ENCODE measurements at places on chromosomes 6 and 20. TPM values are rescaled to one million over a fixed set of nuclear protein-coding genes. Genes with fewer than 3 reads are reported as not detected.

The OR2B2 gene
- not detected for total RNA-seq

DNA sequence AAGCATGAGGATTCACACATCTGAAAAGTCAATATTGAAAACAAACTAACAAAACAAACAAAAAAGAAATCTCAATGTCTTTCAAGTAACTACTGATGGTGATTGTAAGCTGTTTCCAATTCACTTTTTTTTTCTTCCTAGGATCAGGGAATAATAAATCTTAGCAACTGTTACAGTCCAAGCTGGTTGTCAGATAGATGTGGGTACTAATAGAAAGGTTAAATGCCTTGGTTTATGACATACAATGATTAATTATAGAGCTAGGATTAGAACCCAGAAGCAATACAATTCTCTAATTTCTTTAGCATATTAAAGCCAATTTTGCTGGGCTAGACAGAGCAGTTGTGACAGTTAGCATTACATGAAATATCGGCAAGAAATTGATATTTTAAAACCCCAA is 1301.6 kb downstream of the EPHA7 start:
- DNase-seq, result no peak
- H3K4me1 ChIP-seq, result no peaks in the 10 kb centered on the region
- no peak overlapping the region for H3K27ac ChIP-seq
- no peaks in the 10 kb centered on the region for H3K27me3 ChIP-seq
- no peak overlapping the region for H3K4me3 ChIP-seq

- no peaks in the 10 kb centered on the region for H3K27me3 ChIP-seq
- H3K4me3 ChIP-seq, result no peak overlapping the region
- no peak for DNase-seq
- H3K27ac ChIP-seq, result peak overlapping the region; percentile 66
- peaks cover 32% of the 10 kb centered on the region for H3K4me1 ChIP-seq
Measured at GRCh38 chr6:4942673-4943009, 61.2 kb downstream of the RPP40 start.

GRCh38 chr6:34373511-34373910 is 19.0 kb downstream of the NUDT3 start:
- H3K4me3 ChIP-seq, result no peak overlapping the region
- DNase-seq, result no peak
- no peak overlapping the region for H3K27ac ChIP-seq
- H3K27me3 ChIP-seq, result no peaks in the 10 kb centered on the region

GRCh38 chr20:884983-885952 is 30.9 kb downstream of the ANGPT4 start:
- no peak for DNase-seq

DNA sequence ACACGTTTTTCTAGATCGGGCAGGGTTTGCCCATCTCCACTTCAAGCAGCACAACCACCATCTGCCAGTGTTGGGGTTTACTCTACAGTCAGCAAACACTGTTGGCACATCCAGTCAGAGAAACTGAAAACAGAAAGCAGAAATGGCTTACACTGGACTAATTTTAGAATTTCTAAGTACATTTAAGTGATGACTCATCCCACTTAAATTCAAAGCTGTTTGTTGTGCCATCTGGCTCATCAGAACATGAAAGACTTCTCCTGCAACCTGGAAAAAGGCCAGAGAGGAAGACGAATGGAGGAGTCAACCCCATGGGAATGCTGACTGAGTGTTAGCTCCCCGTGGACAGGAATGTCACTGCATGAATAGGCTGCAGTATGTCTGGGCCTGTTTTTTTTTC is 21.8 kb downstream of the FAM209B start:
- H3K36me3 ChIP-seq, result no peaks in the 10 kb centered on the region
- peak overlapping the region; percentile 76 for H3K27ac ChIP-seq
- peaks cover 27% of the 10 kb centered on the region for H3K4me1 ChIP-seq
- H3K4me3 ChIP-seq, result peak overlapping the region; percentile 25

GRCh38 chr20:57473246-57474048 is 51.5 kb downstream of the CTCFL start:
- H3K27ac ChIP-seq, result no peak overlapping the region
- DNase-seq, result no peak
- peaks cover 89% of the 10 kb centered on the region for H3K27me3 ChIP-seq
- H3K4me3 ChIP-seq, result no peak overlapping the region

GRCh38 chr6:31582230-31582643 is at the start of gene LTB:
Gene LTB, minus strand, starts transcription at chr6:31582424. Its CDS starts 7 bp downstream, at chr6:31582417.
- H3K4me3 ChIP-seq, result peak within 1 kb of the TSS; percentile 71
- H3K27ac ChIP-seq, result no peak within 1 kb of the TSS
- H3K36me3 ChIP-seq, result no peaks in the 10 kb centered on the region
- H3K4me1 ChIP-seq, result 0 out of 2 replicates have a peak, but pooled peaks cover 5% of the 10 kb centered on the region
- H3K27me3 ChIP-seq, result no peaks in the 10 kb centered on the region

The COX7A2 gene
- 524 TPM for total RNA-seq

The KIAA1755 gene
- 0.30 TPM for total RNA-seq

DNA sequence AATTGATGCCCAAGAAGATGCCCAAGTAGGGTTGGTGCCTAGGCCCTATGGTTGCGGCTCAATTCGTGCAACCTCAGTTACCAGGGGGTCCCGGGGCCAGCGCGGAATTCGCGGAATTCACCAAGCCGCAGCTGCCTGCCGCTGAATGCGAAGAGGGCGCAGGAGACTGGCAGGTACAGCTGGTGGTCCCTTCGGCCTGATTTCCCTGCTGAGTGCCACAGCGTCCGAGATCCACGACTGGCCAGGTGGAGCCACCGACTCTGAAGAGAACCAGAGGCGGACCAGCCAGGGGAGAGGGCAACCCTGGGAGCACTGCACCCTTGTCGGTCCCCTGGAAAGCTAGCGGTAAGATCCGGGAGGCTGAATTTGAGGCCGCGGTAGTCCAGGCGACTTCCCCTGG is 6.8 kb upstream of the TFAP2D start:
- H3K36me3 ChIP-seq, result no peaks in the 10 kb centered on the region
- DNase-seq, result no peak
- peaks cover 7% of the 10 kb centered on the region for H3K27me3 ChIP-seq
- H3K27ac ChIP-seq, result no peak overlapping the region
- H3K4me1 ChIP-seq, result no peaks in the 10 kb centered on the region

DNA sequence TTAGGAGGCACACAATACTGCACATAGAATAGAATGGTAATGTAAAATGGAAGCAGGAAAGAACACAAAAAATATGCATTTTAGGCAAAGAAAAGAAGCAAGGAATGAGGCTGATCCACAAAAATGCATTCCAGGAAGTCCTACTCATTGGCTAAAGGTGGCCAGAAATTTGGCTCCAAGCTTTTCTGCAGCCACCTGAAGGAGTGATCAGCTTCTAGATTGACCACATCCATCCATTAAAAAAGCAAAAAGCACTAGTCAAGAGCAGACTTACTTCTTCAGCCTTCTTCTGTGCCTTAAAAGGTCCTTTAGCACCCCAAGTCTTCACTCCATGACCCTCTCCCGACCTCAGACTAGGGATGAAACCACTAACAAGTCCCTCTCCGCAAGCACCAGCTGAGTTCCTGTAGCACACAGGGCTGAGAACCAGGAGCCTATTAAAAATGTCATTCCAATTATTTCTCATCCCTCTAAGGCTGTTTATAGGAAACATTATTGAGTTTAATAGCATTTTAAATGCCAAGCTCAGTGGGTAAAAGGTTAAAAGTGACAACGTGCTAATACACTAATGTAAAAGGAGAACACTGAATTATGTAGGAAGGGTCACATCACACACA is 36.5 kb downstream of the TRAM2 start:
- H3K4me3 ChIP-seq, result no peak overlapping the region
- H3K27ac ChIP-seq, result no peak overlapping the region
- no peak for DNase-seq
- peaks cover 10% of the 10 kb centered on the region for H3K4me1 ChIP-seq
- H3K36me3 ChIP-seq, result no peaks in the 10 kb centered on the region
- H3K27me3 ChIP-seq, result no peaks in the 10 kb centered on the region

- no peak overlapping the region for H3K4me3 ChIP-seq
- no peaks in the 10 kb centered on the region for H3K27me3 ChIP-seq
- peaks cover 11% of the 10 kb centered on the region for H3K36me3 ChIP-seq
- H3K4me1 ChIP-seq, result no peaks in the 10 kb centered on the region
- DNase-seq, result no peak
Measured at GRCh38 chr20:38937978-38938473, 11.8 kb downstream of the FAM83D start.

The IPCEF1 gene
- 0.57 TPM for total RNA-seq

GRCh38 chr6:160428069-160428430 is 79.9 kb downstream of the SLC22A3 start:
- peaks cover 12% of the 10 kb centered on the region for H3K4me1 ChIP-seq
- H3K4me3 ChIP-seq, result no peak overlapping the region
- no peaks in the 10 kb centered on the region for H3K27me3 ChIP-seq
- H3K36me3 ChIP-seq, result no peaks in the 10 kb centered on the region

DNA sequence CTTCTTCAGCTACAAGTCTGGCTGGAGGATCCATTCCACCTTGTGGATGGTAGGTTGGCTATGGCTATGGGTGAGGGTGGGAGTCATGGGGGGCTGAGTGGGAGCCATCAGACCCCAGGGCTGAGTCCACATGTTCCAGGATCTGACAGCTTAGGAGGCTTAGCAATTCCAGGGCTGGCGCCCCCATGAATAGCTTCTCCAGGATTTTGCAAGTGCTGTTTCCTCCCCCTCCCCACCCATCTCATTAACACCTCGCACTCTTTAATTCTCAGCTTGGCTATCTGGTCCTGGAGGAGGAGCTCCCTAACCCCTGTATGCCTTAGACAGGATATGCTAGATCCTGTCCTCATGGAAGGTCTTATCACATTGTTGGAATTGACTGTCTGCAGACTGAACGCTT is 39.0 kb upstream of the ANGPT4 start:
- no peak for DNase-seq
- no peak overlapping the region for H3K27ac ChIP-seq
- no peaks in the 10 kb centered on the region for H3K4me1 ChIP-seq
- no peaks in the 10 kb centered on the region for H3K36me3 ChIP-seq
- no peak overlapping the region for H3K4me3 ChIP-seq

The UNC93A gene
- not detected for total RNA-seq

GRCh38 chr20:23135449-23136420 is 49.6 kb upstream of the CD93 start:
- no peaks in the 10 kb centered on the region for H3K36me3 ChIP-seq
- H3K27ac ChIP-seq, result peak overlapping the region; percentile 99
- DNase-seq, result no peak
- no peak overlapping the region for H3K4me3 ChIP-seq
- no peaks in the 10 kb centered on the region for H3K27me3 ChIP-seq

GRCh38 chr6:42404484-42404883 is 47.2 kb downstream of the TRERF1 start:
- H3K27me3 ChIP-seq, result no peaks in the 10 kb centered on the region
- H3K4me1 ChIP-seq, result peaks cover 58% of the 10 kb centered on the region

- DNase-seq, result no peak
- peak overlapping the region; percentile 6 for H3K4me3 ChIP-seq
- peaks cover 38% of the 10 kb centered on the region for H3K4me1 ChIP-seq
- H3K27ac ChIP-seq, result peak overlapping the region; percentile 86
Measured at GRCh38 chr6:105373481-105373880, 29.4 kb downstream of the PREP start.

DNA sequence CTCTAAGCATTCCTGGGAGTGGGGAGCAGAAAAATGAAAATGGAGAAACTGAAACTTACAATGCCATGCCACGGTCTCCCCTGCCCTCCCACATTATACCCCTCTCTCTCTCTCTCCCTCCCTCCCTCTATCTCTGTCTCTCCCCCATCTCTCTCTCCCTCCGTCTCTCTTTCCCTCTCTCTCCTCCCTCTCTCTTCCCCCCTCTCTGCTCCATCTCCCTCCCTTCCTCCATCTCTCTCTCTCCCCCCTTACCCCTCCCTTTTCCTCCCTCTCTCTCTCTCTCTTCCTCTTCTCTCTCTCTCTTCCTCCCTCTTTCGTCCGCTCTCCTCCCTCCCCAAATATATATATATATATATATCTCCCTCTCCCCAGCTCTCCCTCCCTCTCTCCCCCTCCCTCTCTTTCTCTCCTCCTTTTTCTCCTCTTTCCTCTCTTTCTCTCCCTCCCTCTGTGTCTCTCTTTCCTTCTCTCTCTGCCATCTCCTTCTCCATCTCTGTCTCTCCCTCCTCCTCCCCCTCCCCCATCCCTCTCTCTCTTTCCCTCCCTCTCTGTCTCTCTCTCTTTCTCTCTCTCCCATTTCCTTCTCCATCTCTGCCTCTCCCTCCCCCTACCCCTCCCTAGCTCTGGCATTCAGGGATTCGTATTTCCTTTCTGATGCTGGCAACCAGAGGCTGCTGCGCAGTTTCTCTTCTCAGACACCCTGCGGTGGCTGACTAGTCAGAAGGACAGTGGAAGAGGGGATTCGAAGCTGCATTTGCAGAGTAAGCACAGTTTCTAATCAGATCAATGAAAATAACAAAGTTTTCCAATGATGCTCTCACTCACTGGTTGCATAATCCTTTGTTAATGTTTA is 13.9 kb upstream of the VAPB start:
- no peaks in the 10 kb centered on the region for H3K36me3 ChIP-seq
- no peaks in the 10 kb centered on the region for H3K4me1 ChIP-seq
- H3K4me3 ChIP-seq, result no peak overlapping the region
- DNase-seq, result no peak
- no peak overlapping the region for H3K27ac ChIP-seq

DNA sequence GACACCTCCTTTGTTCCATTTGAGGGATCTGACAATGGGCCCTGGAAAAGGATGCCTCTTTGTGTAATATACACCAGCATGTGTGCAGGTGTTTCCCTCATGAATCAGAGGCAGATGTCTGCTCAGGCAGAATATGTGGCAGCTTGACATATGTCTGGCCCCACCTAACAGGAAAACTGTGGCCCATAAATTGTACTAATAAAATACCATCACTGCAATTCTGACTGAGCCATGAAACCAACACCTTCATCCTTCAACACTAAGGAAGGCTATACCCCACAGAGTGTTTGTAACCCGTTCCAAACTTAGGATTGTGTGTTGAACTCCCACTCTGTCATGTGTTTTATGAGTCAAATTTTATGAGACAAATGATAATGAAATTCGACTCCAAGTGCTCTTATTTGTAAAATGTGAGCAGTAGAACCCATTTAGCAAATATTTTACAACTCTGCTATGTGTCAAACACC is 22.7 kb downstream of the LAMA4 start:
- H3K27me3 ChIP-seq, result no peaks in the 10 kb centered on the region
- H3K4me3 ChIP-seq, result no peak overlapping the region
- peaks cover 93% of the 10 kb centered on the region for H3K36me3 ChIP-seq

The HLA-DRA gene
- total RNA-seq, result not detected

- H3K27me3 ChIP-seq, result no peaks in the 10 kb centered on the region
- no peak overlapping the region for H3K4me3 ChIP-seq
- H3K36me3 ChIP-seq, result no peaks in the 10 kb centered on the region
- DNase-seq, result no peak
- no peak overlapping the region for H3K27ac ChIP-seq
Measured at GRCh38 chr20:10109641-10110040, 74.9 kb downstream of the ANKEF1 start.
